Stimulated activated CD8-positive, alpha-beta memory T cell treated with anti-CD3 and anti-CD28 coated beads, Interleukin-4, amount 100 ng/mL, for 4 hours (primary cell): ENCODE measurements at places on chromosomes 2 and 18.

- no peak for DNase-seq
Measured at GRCh38 chr2:38552259-38552658, 50.5 kb downstream of the HNRNPLL start.

GRCh38 chr2:202377207-202377761 is 1.2 kb downstream of the BMPR2 start:
- DNase-seq, result no peak

- DNase-seq, result no peak
Measured at GRCh38 chr2:226669249-226669648, 130.4 kb downstream of the IRS1 start.

GRCh38 chr2:115199966-115200365 is 757.5 kb downstream of the DPP10 start:
- DNase-seq, result no peak

DNA sequence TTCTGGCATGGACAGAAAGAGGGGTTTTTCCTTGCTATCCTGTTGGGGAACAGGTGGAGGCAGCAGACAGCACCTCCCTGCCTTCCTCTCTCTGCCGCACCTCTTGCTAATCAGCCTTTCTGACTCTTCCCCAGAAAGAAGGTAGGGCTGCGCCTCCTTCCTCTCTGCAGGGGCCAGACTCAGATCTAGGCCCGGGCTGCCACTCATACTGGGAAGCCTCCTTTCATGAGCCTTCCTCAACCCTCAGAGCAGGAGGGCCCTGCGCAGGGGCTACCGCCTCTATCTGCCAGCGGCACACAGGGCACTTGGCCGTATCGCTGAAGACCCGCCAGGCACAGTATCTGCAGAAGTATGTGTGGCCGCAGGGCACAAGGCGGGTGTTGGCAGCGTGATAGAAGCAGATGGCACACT is 7.1 kb downstream of the NEURL3 start:
- no peak for DNase-seq

DNA sequence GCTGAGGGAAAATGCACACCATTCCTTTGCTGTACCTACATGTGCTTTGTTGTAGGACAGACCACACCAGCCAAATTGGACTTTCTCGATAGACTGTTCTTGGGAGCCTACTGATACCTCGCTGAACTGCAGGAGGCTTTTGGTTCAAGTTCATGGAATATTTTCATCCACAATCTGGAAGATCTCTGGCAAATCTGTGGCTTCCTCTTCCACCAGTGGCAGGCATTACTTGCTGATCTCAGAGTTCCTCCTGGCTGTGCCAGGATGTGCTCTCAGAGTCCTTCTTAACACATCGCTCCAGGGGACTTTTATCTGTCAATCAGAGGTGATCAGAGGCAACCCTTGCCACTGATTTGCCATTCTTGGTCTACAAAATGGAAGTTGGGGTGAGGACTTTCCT is 87.7 kb downstream of the PTGR3 start:
- no peak for DNase-seq

DNA sequence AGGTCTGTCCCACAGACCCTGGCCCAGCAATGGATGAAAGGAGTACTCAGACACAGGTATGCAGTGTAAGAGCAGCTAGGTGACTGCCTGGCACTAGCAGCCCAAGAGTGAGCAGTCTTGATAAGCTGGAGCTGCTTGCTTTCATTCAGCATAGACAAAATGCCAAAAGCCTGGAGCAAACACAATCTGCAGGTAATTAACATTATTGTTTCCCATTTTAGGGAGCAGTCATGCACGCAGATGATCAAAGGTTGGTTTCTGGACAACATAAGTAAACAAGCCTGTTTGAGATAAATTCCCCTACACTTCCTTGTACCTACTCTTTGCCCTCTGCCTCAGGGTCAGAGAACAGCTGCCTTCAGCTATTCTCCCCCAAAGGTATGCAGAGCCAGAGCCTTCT is 73.7 kb upstream of the MSTN start:
- no peak for DNase-seq

DNA sequence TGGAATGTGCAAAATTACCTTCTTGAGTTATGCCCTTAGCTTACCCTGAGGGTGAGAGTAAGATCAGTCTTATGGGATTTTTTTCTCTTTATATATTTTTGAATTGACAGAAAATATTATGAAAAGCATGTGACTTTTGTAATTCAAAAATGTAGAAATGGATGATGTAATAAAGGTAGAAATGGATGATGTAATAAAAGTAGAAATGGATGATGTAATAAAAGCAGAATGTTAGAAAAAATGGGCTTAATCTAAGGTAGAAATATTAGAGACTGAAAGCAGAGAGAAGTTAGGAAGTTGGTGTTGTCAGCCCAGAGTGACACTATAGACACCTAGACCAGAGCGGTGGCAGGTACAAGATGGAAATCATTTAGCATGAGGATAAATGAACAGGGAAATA is 107.1 kb upstream of the THSD7B start:
- DNase-seq, result no peak

- no peak for DNase-seq
Measured at GRCh38 chr2:15614545-15615300, 23.1 kb downstream of the DDX1 start.

GRCh38 chr2:147173798-147174197 is 671.0 kb upstream of the ACVR2A start:
- no peak for DNase-seq

DNA sequence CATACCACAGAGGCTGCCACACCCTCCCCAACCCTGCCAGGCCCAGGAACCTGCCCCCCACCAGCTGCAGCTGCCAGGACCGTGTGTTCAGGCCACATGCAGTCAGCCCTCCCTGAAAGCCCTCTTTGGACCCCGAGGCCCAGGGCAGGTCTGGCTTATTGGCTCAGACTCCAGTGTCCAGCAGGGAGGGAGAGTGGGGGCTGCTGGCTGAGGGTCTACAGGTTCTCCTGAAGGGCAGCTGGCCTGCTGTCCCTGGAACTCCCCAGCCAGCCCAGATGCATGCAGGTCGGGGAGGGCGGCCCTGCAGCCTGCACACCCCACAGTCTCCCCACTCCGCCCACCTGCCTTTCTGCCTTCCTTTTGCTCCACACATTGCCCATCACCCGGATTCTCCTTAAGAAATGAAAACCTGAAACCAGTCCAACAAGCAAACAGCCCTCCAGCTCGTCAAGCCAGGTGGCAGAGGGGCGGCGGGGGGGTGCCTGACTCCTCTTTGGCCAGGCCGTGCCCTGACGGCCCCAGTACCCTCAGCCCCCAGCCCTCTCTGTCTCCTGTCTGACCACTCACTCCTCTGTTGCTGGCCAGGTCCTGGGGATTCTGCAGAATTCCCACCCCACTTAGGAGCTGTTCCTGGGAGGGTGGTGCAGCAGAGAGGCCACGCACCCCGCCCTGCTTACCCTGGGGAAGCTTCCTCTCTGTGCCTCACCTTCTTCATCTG is 18.0 kb downstream of the GPR35 start:
- DNase-seq, result no peak

- DNase-seq, result no peak
Measured at GRCh38 chr2:2633017-2633416, 301.9 kb upstream of the MYT1L start.

DNA sequence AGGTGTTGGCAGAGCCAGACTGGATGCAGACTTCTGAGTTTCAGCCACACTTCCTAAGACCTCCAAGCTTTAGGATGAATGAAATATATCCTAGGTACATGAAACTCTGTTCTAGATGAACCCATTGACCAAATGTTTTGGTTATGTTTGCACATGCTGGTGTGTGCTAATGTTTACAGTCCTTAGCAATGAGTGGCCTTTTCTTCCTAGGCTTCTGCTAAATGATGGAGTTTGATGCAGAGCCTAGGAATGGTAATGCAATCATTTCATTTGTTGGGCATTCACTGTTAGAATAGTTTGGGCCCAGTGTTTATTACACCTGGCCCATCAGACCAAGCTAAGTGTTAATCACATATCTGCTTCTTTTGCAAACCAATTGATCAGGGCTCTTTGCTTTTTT is 464.7 kb downstream of the MEIS1 start:
- DNase-seq, result no peak

DNA sequence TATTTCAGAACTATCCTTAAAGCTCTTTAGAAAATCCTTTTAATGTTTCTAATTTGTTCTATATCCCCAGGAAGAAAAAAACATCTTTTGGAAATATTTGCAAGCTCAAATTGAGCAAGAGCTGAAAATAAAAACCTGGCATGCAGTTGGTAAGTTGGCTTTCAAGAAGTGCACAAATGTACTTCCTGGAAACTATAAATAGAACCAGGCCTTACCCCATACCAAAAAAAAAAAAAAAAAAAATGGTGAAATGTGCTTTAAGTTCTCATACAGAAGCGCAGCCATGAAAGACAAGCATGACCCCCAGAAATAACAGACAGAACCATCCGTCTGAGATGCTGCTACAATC is 178.5 kb downstream of the HDAC4 start:
- no peak for DNase-seq

GRCh38 chr2:225842939-225843338 is 443.4 kb downstream of the NYAP2 start:
- no peak for DNase-seq

DNA sequence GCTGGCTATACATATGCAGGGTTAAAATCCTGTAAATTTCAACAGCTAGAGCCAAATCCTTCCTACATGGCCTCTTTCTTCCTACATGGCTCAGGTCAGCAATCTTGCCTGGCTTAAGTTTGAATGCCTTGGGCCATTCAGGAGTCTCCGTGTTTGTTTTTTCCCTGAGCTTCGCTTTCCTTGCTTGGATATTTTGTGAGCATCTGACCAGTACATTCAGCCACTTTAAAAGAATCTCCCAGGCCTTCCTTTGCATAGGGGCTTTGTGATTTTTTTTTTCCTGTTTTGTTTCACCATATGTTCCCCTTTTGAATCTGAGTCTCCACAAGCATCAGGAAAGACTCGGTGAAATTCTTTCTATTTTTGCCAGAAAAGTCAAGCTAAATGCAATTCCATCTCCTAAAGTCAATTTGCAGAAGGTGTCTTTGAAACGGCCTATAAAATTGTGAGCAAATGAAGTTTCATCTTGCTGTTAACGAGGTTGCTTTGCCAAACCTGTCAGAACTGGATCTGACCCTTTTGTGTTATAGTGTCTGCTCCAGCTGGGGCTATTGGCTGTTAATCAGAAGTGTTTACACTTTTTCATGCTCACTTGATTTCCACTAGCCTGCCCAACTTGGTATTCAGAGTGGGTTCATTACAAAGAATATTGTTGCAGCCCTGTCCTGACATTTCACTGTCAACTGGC is 256.9 kb downstream of the DCC start:
- DNase-seq, result no peak

GRCh38 chr2:145807554-145807953 is 1287.6 kb upstream of the ZEB2 start:
- DNase-seq, result no peak

DNA sequence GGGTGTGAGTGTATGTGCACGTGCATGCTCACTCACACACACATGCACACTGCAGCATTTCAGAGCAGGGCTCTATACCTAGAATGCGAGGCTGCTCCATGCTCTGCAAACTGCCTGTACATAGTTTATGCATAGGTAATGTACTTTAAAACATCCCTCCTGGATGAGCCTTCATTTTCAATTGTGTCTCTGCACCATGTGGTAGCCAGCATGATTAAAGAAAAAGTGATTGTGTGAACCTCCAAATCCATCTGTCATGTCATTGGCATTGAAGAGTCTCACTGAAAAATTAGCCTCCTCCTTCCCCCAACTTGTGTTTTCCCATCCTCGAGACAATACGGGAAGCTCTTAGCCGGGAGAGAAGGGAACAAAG is 120.9 kb upstream of the SPATS2L start:
- no peak for DNase-seq

GRCh38 chr2:45892425-45892745 is 240.9 kb downstream of the PRKCE start:
- DNase-seq, result no peak

DNA sequence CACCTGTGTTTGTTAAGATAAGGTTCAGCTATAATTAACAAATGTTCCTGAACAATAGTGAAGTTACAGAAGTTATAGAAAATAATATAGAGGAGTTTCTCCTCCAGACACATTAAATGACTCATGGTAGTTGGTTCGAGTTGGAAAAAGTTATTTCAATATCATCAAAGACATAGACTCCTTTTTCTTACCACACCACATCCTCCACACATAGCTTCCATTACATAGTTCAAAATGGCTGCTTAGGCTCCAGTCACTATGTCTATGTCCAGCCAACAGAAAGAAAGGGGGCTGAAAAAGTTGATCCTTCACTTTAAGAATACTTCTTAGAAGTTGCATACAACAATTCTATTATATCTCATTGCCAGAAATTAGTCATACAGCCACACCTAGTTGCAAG is 50.7 kb downstream of the DYNAP start:
- no peak for DNase-seq

DNA sequence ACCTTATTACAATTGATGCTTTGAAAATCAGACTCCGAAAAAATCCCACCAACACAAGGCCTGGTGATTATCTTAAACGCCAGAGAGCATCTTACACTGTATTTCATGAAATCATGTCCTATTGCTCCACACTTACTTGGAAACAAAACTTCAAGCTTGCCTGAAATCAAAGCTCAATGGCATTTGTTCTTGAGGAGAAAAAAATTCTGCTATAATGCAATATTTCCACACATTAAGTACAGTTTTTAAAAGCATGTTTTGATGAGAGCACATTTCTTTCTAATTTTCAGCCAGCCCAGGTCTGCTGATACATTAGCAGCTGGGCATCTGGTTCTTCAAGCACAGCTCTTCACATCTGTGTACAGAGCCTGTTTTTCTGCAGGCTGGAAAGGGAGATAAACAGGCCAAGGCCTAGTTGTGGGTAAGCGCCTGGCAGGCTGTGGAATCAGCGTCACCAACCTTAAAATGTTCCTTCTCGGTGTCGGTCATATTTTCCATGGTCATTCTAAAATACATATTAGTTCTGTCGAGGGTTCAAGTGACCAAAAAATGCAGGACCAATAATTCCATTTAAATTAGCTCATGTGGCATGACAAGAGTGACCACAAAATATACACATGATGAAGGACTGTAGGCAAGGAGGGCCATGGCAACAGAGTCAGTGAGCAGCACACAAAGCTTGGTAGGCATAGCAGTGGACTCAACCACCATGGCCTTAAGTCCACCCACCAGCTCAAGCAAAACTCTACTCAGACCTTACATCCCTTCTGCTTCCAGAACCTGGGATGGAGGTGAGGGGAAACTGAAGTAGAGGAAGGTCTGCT is 20.9 kb downstream of the SLC8A1 start:
- no peak for DNase-seq

GRCh38 chr2:45946023-45946422 is 294.5 kb downstream of the PRKCE start:
- no peak for DNase-seq

GRCh38 chr2:10377052-10377746 is 70.9 kb downstream of the ODC1 start:
- no peak for DNase-seq

- DNase-seq, result no peak
Measured at GRCh38 chr18:76806301-76806700, 16.1 kb upstream of the ZNF236 start.
